Stomach (tissue), 19 donors: ENCODE measurements at places on chromosomes 5 and 9. TPM values are rescaled to one million over a fixed set of nuclear protein-coding genes. Genes with fewer than 3 reads are reported as not detected.

GRCh38 chr5:177468685-177469628, 4.5 kb downstream of the DBN1 start:
- H3K4me3 ChIP-seq = no peak overlapping the region
- peaks cover 41% of the 10 kb centered on the region for H3K36me3 ChIP-seq
- peak overlapping the region; percentile 10 for H3K27ac ChIP-seq

Gene APC
- total RNA-seq = 54.8 TPM

- H3K4me3 ChIP-seq = no peak overlapping the region
- no peaks in the 10 kb centered on the region for H3K4me1 ChIP-seq
- H3K27me3 ChIP-seq = no peaks in the 10 kb centered on the region
- DNase-seq = no peak
- H3K27ac ChIP-seq = no peak overlapping the region
These were observed 181.6 kb upstream of the GHR start for GRCh38 chr5:42241636-42242035.

Gene PLK2
- 15.2 TPM for total RNA-seq

DNA sequence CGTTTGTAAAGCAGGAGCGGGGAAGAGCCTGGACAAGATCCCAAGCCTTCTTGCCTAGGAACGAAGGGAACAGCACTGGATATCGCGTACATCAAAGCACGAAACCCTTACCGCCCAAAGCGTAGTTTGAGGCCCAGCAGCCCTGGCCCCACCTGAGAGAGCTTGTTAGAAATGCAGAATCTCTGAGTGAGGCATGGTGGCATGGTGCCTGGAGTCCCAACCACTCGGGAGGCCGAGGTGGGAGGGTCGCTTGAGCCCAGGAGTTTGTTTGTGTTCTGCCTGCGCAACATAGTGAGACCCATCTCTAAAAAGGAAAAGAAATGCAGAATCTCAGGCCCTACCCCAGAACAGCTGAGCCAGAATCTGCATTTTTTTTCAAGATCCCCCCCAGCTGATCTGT, 90.6 kb downstream of the AMBP start:
- peaks cover 27% of the 10 kb centered on the region for H3K36me3 ChIP-seq
- no peaks in the 10 kb centered on the region for H3K27me3 ChIP-seq
- H3K27ac ChIP-seq = no peak overlapping the region
- H3K4me1 ChIP-seq = peaks cover 17% of the 10 kb centered on the region

GRCh38 chr9:84970432-84970831, 300.9 kb downstream of the NTRK2 start:
- no peaks in the 10 kb centered on the region for H3K4me1 ChIP-seq
- no peaks in the 10 kb centered on the region for H3K36me3 ChIP-seq
- DNase-seq = peak; percentile 35

- H3K36me3 ChIP-seq = peaks cover 8% of the 10 kb centered on the region
- H3K27ac ChIP-seq = no peak overlapping the region
- H3K4me1 ChIP-seq = peaks cover 75% of the 10 kb centered on the region
- no peaks in the 10 kb centered on the region for H3K27me3 ChIP-seq
- H3K4me3 ChIP-seq = no peak overlapping the region
These were observed 5.5 kb downstream of the TENT4A start for GRCh38 chr5:6718718-6719117.

Gene ANKRD18B
- not detected for total RNA-seq

DNA sequence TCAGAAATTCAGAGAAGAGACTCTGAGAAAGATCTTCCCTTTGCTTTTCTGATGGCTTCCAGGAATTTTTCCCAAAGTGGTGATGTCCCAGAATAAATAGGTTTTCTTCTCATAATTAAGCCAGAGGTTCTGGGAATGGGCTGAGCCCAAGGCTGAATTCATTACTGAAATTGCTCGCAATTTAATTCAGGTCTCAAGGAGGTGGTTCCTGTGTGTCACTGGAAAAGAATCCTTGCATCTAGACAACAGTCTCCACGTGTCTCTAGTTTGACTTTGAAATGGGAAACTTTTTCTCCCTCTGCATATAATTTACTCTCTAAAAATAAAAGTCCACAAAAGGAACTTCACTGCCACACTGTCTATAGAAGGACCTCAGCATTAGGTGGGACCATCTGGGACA, 27.8 kb upstream of the STX17 start:
- DNase-seq = no peak
- no peak overlapping the region for H3K27ac ChIP-seq
- H3K4me3 ChIP-seq = no peak overlapping the region
- no peaks in the 10 kb centered on the region for H3K36me3 ChIP-seq
- no peaks in the 10 kb centered on the region for H3K4me1 ChIP-seq

Gene OR1J2
- 6.4 TPM for total RNA-seq

- H3K4me3 ChIP-seq = no peak overlapping the region
- H3K27me3 ChIP-seq = no peaks in the 10 kb centered on the region
- H3K4me1 ChIP-seq = peaks cover 5% of the 10 kb centered on the region
- no peak overlapping the region for H3K27ac ChIP-seq
- DNase-seq = no peak
- no peaks in the 10 kb centered on the region for H3K36me3 ChIP-seq
These were observed 159.8 kb downstream of the PAX5 start for GRCh38 chr9:36874261-36874660.

GRCh38 chr5:62115014-62115413, 191.0 kb upstream of the KIF2A start:
- H3K27me3 ChIP-seq = no peaks in the 10 kb centered on the region
- no peak overlapping the region for H3K27ac ChIP-seq
- H3K4me3 ChIP-seq = no peak overlapping the region
- H3K4me1 ChIP-seq = no peaks in the 10 kb centered on the region
- no peaks in the 10 kb centered on the region for H3K36me3 ChIP-seq
- peak; percentile 19 for DNase-seq

Gene ORM2
- total RNA-seq = not detected

Gene ST6GALNAC4
- total RNA-seq = 3.7 TPM

DNA sequence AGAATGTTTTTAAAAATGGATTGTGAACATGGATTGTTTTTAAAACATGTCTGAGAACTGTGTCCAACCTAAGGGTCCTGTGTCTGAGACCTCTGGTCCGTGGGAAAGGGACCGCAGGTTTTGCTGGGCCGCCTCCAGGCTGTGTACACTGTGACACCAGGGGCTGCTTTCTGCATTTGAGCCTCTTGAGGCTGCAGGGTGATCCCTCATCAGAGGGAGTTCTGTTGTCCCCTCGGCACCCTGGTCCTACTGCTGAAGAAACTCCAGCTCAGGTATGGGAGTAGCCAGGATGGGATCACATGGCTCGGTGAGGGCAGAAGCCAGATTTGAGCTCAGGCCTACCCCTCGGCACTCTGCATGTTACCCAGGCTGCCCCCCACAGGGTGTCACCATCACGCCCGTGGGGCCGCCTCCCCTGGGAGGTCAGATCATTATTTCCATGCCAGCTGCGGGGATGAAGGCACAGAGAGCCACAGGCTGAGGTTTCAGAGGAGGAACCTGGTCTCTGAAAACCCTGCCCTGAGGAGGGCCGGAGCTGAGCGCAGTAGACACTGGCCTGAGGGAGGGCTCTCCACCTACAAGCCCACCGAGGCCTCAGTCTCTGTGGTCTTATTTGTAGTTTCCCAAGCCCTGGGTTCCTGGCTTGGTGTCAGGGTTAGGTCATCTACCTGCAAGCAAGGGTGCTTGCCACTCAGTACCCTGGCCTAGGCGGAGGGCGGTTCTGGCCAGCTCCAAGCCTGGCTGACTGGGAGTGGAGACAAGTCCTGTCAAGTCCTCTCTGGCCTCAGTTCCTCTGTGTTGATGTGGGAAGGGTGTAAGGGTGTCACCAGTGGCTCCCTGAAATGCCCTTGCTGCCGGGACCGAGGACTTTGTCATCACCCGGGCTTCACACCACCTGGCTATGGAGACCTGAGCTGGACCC, 2.8 kb downstream of the PRR7 start:
- H3K27me3 ChIP-seq = peaks cover 55% of the 10 kb centered on the region
- no peak overlapping the region for H3K4me3 ChIP-seq
- peaks cover 43% of the 10 kb centered on the region for H3K4me1 ChIP-seq
- DNase-seq = no peak
- H3K27ac ChIP-seq = no peak overlapping the region
- H3K36me3 ChIP-seq = no peaks in the 10 kb centered on the region

Gene SHOC1
- 0.18 TPM for total RNA-seq

DNA sequence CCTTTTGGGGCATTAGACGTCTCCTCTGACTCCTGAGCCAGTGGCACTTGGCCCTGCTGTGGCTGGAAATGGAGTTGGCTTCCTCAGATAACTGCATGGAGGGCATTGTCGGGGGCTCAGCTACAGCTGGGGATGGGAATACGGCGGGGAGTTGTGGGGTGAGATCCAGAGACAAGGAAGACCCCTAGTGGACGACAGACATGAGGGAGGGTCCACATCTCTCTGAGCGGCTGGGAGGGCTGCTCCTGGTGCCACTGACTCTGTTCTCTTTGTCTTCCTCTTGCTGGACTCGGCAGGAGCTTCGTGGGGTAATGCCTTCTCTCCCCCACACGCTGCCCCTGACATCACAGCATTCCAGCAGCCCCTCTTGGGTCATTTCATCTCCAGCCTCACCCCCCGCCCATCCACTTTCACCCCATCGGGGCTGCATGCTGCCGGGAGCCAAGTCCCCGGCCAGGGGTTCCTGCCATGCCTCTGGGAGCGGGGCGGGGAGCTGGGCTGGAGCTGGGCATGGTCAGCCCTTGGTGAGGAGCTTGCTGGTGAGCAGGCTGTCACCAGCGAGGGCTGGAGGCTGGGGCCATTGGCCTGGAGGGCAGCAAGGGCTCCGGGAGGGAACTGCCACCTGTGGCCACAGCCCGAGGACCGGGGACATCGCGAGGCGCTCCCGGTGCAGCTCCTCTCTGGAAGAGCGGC, 172.3 kb downstream of the CACNA1B start:
- no peak overlapping the region for H3K27ac ChIP-seq
- no peak for DNase-seq
- no peaks in the 10 kb centered on the region for H3K4me1 ChIP-seq
- H3K4me3 ChIP-seq = no peak overlapping the region
- no peaks in the 10 kb centered on the region for H3K36me3 ChIP-seq

Gene SLC38A9
- 11.7 TPM for total RNA-seq

- no peaks in the 10 kb centered on the region for H3K4me1 ChIP-seq
- H3K27me3 ChIP-seq = no peaks in the 10 kb centered on the region
- H3K4me3 ChIP-seq = no peak overlapping the region
- no peak for DNase-seq
These were observed 12.3 kb downstream of the KIF4B start for GRCh38 chr5:155025895-155026294.

Gene IL4
- not detected for total RNA-seq

DNA sequence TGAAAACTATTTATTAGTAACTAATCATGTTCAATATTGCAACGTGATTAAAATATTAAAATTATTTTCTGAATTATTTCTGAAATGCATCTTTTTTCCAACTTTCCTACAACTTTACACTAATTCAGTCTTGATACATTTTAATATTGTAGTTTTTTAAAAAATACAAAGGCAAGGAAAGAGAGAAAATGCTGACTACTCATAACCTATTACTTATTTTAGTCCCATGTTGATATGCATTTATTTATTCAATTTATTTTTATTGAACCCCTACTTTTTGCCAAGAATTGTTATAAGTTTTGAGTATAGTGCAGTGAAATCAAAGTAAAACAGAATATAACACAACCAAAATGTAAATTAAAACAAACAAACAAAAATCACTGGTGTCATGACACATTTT, 978.2 kb downstream of the CDH9 start:
- H3K27me3 ChIP-seq = no peaks in the 10 kb centered on the region
- no peak overlapping the region for H3K27ac ChIP-seq
- H3K4me3 ChIP-seq = no peak overlapping the region
- no peaks in the 10 kb centered on the region for H3K36me3 ChIP-seq

Gene IFNB1
- not detected for total RNA-seq

- H3K4me1 ChIP-seq = no peaks in the 10 kb centered on the region
- no peak overlapping the region for H3K27ac ChIP-seq
- H3K4me3 ChIP-seq = no peak overlapping the region
- no peaks in the 10 kb centered on the region for H3K27me3 ChIP-seq
- no peak for DNase-seq
- no peaks in the 10 kb centered on the region for H3K36me3 ChIP-seq
These were observed 62.4 kb downstream of the BARX1 start for GRCh38 chr9:93892748-93893147.

GRCh38 chr5:96566833-96567587, 95.2 kb upstream of the CAST start:
- no peak for DNase-seq
- no peak overlapping the region for H3K27ac ChIP-seq
- no peaks in the 10 kb centered on the region for H3K4me1 ChIP-seq
- H3K4me3 ChIP-seq = no peak overlapping the region

Gene GPX8
- 1.2 TPM for total RNA-seq

Gene SLC6A7
- not detected for total RNA-seq

- no peak for DNase-seq
- no peak overlapping the region for H3K4me3 ChIP-seq
- H3K4me1 ChIP-seq = peaks cover 10% of the 10 kb centered on the region
- no peaks in the 10 kb centered on the region for H3K27me3 ChIP-seq
These were observed 30.4 kb downstream of the CSF2 start for GRCh38 chr5:132103969-132104391.

Gene PTGS1
- 8.1 TPM for total RNA-seq

GRCh38 chr5:138536665-138537315, 6.2 kb downstream of the ETF1 start:
- no peak overlapping the region for H3K4me3 ChIP-seq
- H3K27me3 ChIP-seq = no peaks in the 10 kb centered on the region
- DNase-seq = no peak
- no peaks in the 10 kb centered on the region for H3K36me3 ChIP-seq

Gene OR13C4
- 0.55 TPM for total RNA-seq

GRCh38 chr9:93365427-93366118, 85.9 kb upstream of the FAM120A start:
- no peaks in the 10 kb centered on the region for H3K4me1 ChIP-seq
- DNase-seq = no peak
- no peak overlapping the region for H3K27ac ChIP-seq
- no peak overlapping the region for H3K4me3 ChIP-seq

Gene LHX6
- total RNA-seq = 1.7 TPM

DNA sequence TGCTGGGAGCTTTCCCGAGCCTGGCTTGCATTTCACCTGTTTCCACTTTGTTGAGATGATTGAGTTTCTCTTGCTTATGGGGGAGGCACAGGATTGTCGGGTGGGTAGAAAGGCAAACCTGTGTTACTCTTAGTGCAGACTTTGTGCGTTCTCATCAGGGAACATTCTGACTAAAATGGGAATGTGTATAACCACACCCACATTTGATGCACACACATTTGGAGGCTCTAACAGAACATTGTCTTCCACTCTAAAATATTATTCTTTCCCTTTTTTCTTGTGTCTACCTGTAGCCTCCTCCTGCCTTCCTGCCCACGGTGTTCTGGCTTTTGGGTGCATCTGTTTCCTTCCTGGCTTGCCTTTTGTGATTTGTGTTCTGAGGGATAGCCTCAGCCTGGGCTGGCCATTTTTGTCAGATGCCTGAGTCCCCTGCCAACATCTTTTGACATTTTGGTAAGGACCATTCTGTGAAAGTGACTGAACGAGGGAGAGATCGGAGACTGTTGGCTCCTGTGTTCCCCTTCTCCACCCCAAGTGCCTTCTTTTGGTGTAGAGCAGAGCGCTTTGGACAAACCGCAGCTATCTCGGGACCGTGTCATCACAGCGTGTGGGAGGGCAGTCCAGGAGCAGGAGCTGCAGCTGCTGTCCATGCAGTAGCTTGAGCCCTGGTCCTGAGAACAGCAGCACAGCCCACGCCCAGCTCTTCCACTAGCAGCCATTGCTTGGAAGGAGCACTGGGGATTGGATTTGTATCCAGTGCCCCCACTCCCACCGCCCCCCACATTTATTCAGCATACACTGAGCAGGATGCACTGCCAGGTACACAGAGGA, 101.4 kb downstream of the ARHGAP26 start:
- no peak overlapping the region for H3K4me3 ChIP-seq
- DNase-seq = no peak
- H3K4me1 ChIP-seq = peaks cover 97% of the 10 kb centered on the region
- H3K36me3 ChIP-seq = no peaks in the 10 kb centered on the region
- H3K27me3 ChIP-seq = no peaks in the 10 kb centered on the region

- no peaks in the 10 kb centered on the region for H3K36me3 ChIP-seq
- H3K4me3 ChIP-seq = no peak overlapping the region
- no peak for DNase-seq
- no peaks in the 10 kb centered on the region for H3K27me3 ChIP-seq
These were observed 486.6 kb downstream of the BRINP1 start for GRCh38 chr9:118882684-118883083.
